ENCODE measurements at places on chromosomes 3 and 15.

- DNase-seq = no peak
Observed at GRCh38 chr3:23422517-23422851, 219.4 kb downstream of the UBE2E2 start.

GRCh38 chr3:59531994-59532393 is 482.2 kb upstream of the CFAP20DC start:
- DNase-seq = no peak

- no peak for DNase-seq
Observed at GRCh38 chr3:42042747-42043098, 48.4 kb upstream of the TRAK1 start.

GRCh38 chr3:128395500-128396162 is 71.1 kb downstream of the DNAJB8 start:
- DNase-seq = no peak

DNA sequence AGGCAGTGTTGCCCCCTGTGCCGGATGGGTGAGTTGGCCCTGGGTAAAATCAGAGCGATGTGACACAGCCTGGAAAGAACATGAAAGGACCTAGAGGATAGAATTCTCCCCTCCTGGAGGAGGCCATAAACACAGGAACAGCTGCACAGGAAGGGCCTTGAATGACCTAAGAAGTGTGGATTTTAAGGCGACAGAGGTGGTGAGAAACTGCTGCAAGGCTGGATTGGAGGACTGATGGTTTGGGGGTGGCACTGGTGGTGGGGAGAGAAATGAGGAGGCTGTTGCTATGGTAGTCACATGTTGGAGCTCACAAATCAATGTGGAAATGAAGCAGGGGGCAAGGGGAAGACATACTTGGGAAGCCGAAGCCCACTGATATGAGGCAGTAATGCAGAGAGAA is 13.8 kb downstream of the XIRP1 start:
- DNase-seq = no peak

GRCh38 chr3:49428752-49429080 is 408 bp downstream of the NICN1 start:
- no peak for DNase-seq

DNA sequence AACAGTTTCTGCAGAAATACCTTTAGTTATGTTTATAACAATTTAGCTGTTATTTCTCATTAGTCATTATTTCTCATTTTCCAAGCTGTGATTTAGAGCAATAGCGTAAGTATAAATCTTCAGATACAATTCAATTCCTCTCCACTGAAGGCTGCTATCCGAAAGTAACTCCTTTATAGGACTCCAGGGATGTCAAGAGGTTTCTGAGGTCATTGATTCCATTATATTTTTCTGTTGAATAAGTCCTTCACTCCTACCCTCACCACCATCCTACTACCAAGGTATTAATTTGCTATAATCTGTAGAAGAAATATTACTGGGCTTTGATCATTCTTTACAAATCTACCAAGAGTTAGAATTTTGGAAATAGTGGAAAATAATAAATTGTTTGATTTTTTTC is 285.7 kb downstream of the CADM2 start:
- DNase-seq = no peak

DNA sequence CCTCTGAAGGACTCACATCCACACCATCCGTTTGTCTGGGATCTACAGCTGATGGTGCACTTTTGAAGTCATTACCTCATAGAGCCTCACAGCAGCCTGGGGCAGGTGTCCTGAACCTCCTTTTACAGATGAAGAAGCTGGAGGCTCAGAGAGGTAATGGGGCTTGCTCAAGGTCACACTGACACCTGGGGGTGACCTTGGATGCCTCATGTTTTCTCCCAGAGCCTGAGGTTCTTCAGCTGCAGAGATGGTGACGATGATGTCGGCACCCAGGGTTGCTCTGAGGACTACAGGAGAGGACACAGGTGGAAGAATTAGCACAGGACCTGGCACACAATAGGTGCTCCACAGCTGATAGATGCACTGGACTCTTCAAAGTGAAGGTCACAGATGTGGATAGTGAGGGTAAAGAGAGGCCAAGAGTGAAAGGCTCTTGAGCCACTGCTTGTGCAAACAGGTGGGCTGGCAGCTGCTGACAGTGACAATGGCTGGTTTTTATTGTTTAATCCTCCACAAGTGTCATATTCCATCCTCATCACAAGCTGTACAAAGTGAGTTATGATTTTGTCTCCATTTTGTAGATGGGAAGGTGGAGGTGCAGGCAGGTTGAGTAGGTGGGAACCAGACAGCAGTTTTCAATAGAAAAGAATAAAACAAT is 17.4 kb upstream of the ATP2B2 start:
- DNase-seq = no peak

- no peak for DNase-seq
Observed at GRCh38 chr3:183327343-183327742, 74.3 kb downstream of the B3GNT5 start.

- no peak for DNase-seq
Observed at GRCh38 chr3:20225769-20226168, 39.8 kb upstream of the SGO1 start.

Measured in NCI-H187 (cell line).